Naive thymus-derived CD4-positive, alpha-beta T cell (primary cell): ENCODE measurements at places on chromosomes 3 and 15. TPM values are rescaled to one million over a fixed set of nuclear protein-coding genes. Genes with fewer than 3 reads are reported as not detected.
A peak's percentile ranks its signal among the peaks of the same experiment; 100 is the strongest.

COL7A1 gene
- 0.71 TPM for total RNA-seq

TM4SF18 gene
- not detected for total RNA-seq

SEMA6D gene
- not detected for total RNA-seq

RBP2 gene
- not detected for total RNA-seq

PLAAT1 gene
- total RNA-seq = not detected

GRK7 gene
- 0.15 TPM in 1 of 2 replicates, not detected in the other for total RNA-seq

VGLL4 gene
- 36.2 TPM for total RNA-seq

DNA sequence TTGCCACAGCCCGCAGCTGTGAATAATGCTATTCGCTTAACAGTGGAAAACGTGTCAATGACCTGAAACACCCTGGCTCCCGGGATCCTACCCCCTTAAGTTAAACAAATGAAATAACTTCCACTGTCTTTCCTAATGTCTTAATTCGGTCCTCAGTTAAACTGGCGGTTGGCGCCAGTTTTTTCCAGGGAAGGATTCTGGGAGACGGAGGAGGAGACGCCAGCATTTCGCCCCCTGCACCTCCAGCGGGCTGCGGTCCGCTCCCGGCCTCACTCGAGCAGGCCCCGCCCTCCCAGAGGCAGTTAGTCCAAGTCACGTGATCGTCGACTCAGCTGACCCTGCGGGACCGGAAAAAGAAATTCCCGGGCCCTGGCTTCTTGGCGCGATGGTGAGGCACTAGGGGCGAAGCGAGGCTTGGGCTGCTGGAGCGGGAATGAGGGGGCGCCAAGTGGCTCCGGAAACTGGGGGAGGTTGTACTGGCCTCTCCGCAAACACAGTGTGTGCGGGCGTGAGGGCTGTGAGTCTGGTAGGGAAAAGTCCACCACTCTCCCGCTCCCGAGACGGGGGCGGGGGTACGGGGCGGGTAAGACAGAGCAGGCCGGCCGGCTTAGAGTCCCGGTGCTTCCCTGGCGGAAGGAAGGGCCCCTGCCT lies at the start of gene COMMD4:
TSS of gene COMMD4 (plus strand) at position 359 of the 651 bp plus-strand sequence. CDS start at position 386, 27 bp downstream.
- peak; percentile 46 for DNase-seq

DNA sequence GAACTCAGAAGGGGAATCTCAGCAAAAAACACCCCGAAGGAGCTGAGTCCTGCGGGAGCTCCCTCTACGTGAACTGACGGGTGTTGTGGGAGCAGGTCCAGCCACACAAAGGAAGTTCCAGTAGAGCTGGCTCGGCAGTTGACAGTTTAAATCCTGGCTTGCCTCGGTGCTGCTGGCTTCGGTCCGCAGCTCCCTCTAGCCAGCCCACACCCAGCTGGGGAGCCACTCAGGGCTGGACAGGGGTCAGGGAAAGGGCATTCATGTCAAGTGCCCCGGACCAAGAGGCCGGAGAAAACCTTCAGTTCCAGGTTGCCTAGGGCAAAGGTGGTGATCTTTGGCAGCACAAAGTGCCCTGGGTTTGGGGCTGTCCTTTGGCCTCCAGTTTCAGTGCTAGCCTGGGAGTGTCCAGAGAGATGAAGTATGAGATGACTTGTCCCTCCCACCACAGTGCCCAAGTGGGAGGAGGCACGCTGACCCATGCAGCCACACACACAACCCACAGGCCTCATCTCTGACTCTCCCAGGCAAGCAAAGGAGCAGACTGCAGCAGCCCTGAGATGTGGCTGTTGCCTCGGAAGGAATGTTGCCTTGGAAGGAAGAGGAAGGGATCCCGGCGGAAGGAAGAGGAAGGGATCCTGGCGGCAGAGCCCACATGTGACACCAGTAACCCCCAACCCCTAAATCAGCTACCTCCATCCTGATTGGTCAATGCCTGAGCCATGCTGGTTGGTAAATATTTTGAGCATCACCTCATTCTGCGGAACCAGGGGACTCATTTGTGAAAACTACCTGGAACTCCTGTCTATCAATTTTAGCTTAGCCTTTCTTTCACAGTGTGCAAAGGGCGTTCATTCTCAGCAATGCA lies 13.9 kb upstream of the ANPEP start:
- DNase-seq = no peak

GRCh38 chr3:42898896-42899675 lies 6.9 kb upstream of the ZNF662 start:
- no peak for DNase-seq

GRCh38 chr3:126053513-126053912 lies 30.4 kb downstream of the SLC41A3 start:
- DNase-seq = no peak

DNA sequence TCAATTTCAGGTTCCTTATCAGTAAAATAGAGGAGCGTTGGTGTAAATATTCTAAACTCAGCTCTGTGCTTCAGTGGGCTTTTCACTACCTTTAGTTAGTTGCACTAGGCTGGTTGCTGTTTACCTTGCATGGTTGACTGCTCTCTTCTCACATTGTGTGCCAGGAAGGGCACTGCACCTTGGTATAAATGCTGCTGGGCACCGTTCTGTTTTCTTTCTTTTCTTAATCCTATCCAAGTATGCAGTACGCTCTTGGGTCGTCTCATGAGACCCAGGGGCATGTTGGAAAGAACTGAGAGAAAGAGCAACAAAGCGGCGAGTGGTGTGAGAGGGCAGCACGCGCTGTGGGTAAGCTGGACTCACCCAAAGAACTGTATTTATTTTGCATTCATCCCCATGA lies 22.4 kb downstream of the KCNMB2 start:
- no peak for DNase-seq

DNA sequence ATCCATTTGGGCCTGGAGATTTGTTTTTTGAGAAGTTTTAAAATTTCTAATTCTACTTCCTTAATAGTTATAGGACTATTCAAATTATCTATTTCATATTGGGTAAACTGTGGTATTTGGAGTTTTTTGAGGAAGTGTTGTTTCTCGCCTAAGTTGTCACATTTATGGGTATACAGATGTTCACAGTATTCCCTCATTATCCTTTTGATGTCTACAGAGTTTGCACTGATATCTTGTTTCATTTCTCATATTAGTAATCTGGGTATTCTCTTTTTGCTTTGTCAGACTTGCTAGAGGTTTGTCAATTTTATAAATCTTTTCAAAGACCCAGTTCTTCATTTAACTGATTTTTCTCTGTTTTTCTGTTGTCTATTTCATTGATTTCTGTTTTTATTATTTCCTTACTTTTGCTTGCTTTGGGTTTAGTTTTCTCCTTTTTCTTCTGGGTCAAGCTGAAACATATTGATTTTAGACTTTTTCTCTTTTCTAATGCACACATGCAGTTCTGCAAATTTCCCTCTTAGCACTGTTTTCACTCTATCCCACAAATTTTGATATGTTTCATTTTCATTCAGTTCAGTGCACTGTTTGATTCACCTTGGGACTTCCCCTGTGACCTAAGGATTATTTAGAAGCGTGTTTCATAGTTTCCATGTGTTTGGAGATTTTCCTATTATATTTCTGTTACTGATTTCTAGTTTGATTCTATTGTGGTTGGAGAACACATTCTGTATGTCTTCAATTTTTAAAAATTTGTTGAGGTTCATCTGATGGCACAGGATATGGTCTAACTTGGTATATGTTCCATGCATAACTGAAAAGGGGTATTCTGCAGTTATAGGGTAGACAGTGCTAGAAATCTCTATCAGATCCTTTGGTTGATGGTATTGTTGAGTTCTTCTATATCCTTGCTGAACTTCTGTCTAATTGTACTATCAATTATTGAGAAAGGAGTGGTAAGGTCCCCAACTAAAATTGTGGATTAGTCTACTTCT lies 79.6 kb downstream of the SUMF1 start:
- DNase-seq = no peak

GRCh38 chr3:100069472-100069871 lies 44.8 kb downstream of the FILIP1L start:
- DNase-seq = no peak

- DNase-seq = no peak
Measured at GRCh38 chr15:66578286-66578875, 12.6 kb upstream of the LCTL start.

GRCh38 chr15:76164602-76165001 lies 104.8 kb downstream of the TMEM266 start:
- DNase-seq = no peak

DNA sequence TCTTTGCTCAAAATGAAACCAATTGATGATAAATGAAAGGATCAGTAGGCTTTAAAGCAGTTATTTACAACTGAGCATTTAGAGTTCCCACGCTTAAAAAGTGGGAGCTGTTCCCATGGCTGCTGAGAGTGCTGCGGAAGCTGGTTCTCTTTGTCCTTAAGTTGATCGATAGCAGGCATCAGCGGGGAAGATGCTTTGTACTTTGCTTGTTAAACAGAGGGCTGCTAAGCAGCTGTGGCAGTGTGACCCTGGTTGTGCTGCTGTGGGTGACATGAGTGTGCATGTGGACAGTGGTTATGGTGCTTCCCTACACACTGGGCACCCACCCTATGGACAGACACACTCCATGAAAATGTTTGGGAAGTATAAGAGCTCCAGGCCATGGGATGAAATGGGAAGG lies 96.3 kb downstream of the PTPRG start:
- no peak for DNase-seq
